ENCODE measurements at places on chromosomes 12 and 14.

- DNase-seq: no peak
Observed at GRCh38 chr14:100734031-100734990, 7.6 kb downstream of the DLK1 start.

DNA sequence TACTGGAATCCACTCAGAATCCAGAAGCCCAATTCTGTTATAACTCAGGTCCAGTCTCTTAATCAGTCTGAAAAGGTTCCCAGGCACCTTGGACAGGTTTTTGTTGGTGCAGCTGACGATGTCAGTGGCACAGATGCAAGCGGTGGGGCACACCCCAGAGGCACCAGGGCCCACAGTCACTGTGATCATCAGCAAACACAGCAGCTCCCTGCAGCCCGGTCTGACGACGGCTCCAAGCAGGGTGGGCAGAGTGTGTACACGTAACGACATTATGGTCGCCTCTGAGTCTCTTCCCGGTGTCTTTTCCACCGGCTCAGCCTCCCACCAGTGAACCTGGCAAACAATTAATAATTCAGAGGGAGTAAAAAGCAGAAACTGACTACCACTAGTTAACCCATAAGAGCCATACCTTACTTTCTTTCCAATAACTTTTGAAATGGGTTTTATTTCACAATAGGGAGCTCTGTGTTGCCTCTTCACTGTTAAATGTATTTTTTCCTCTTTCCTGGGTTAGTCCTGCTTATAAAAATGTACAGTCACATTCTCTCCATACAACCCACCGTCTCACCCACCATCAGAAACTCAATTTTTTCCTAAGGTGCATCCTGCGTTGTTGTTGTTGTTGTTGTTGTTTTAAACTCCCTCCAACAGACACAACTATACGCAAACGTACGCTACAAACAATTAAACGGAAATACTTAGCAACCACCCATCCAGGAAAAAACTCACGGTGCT, 521 bp upstream of the PCED1B start:
- DNase-seq: no peak

GRCh38 chr12:92421701-92422100, 276.1 kb upstream of the BTG1 start:
- DNase-seq: no peak

DNA sequence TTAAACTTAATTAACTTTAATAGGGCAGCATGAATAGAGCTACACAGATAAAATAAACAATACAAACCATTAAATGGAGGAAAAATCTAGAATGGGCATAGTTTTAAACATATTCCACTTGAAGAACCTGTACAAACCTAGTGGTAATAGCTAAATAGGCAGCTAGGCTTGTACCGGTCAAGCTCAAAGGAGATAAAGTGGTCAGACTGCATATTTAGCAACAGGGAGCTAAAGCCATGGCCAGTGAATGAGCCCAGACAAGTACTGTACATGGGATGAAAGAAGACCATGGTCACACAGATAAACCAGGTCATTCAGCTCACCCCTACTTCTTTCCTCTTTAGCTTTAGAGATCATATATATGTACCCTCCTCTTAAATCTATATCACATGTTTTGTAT, 186.6 kb upstream of the KRR1 start:
- no peak for DNase-seq

DNA sequence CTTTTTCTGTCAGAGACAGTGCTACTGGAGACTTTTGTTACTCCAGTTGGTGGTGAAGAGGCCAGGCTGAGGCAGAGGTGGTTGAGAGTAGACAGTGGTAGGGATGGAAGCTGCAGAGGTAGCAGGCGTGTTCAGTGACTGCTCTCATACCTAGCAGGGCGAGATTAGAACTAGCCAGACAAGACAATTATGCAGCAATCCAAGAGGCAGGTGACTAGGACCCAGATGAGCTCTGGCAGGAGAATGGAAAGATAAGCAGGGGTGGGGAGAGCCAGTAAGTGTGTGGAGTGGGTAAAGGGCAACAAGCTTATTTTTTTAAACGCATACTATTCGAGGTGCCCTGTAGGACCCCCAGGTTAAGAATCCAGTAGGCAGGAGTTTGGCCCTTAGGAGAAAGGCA, 4.8 kb downstream of the PPP1R36 start:
- DNase-seq: no peak

DNA sequence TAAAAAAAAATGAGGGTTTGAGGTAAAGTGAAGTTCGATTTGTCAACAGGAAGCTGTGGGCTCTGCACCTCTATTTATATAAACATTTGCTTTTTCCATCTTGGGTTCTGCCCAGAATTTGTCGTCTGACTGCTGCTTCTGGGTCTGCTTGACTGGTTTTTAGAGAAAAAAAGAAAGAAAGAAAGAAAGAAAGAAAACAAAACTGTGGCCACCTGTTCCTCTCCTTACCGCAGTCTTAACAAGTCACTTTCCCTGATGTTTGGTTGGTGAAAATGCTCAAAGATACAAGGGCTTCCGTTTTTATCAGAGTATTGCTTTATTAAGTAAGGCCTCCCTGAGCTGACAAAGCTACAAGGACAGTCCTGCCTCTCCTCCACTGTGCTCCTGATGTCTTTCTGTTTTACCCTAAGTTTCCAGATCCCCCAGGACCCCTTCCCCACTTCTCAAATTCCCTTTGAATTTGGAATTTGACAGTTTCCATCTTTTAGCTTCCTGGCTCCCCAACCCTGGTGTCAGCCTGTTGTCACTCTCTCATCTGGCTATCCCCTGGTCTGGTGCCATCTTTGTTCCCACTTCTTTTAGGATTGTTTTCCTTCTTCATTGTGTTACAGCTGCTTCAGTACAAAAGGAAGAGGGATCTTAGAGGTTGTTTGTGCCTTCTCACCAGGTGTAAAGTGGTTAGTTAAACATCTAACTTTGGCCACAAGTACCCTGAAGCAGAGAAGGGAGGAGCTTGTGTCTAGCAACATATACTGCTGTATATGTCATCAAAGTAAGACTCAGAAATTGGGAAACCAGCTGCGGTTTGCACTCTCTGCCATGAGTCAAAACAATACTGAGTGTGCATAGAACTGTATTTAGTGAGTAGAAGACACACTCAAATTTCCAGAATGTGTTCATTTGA, 18.0 kb downstream of the MFAP5 start:
- DNase-seq: no peak

DNA sequence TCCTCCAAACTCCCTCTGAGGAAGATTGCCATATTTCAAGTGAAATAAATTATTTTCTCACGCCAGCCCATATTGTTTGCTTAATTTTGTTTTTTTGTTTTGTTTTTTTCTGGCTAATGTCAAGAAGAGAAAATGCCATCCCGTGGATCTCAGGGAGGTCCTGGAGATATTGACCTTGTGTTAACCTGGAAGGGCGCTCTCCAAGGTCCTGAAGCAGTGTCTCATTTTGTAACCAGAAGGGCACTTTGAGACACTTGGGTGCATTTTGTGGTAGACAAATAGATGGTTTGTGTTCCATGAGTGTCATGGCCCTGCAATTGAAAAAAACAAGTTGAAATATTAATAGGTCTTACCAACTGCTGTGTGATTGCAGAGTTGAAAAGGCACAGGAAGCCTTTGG, 268.9 kb downstream of the SUDS3 start:
- DNase-seq: no peak

DNA sequence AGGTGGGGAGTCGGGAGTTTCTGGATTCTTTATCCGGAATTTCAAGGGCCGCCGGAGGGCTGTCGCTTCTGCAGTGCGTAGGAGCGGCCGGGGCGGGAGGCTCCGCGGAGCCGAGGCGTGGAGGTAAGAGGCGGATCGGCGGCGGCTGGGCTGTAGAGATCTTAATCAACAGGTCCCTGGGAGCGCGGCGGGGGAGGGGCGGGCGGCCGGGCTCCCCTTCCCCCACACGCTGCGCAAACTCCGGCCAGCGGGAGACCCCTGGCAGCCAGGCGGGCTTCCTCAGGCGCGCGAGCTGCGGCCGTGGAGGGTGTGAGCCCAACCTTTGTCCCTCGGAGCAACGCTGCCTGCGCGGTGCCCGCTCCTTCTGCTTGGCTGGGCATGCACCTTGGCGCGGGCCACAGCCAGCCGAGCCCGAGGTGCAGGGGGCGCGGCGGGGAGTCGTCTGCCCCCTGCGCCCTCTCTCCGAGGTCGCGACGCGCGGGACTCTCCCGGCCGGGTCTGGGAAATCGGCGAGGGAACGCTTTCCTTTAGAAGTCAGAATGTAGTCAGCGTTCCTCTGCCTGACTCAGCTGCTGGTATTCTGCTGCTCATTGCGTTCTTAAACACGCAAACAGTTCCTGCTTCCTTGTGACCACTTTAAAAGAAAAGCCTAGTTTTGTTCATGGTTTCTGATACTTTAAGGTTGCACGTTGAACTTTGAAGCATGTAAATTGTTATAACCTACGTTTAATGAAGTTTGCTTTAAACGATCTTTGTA, at the start of gene PALS1:
PALS1 (plus strand) TSS at position 25 of the 757 bp plus-strand sequence. CDS start 37,736 bp downstream, outside the sequence.
- DNase-seq: peak; percentile 61

All from non-pigmented ciliary epithelial cell (primary cell).